ENCODE measurements at places on chromosomes 13 and 19.

GRCh38 chr13:45341799-45342500 lies 967 bp upstream of the TPT1 start:
- DNase-seq, result no peak

DNA sequence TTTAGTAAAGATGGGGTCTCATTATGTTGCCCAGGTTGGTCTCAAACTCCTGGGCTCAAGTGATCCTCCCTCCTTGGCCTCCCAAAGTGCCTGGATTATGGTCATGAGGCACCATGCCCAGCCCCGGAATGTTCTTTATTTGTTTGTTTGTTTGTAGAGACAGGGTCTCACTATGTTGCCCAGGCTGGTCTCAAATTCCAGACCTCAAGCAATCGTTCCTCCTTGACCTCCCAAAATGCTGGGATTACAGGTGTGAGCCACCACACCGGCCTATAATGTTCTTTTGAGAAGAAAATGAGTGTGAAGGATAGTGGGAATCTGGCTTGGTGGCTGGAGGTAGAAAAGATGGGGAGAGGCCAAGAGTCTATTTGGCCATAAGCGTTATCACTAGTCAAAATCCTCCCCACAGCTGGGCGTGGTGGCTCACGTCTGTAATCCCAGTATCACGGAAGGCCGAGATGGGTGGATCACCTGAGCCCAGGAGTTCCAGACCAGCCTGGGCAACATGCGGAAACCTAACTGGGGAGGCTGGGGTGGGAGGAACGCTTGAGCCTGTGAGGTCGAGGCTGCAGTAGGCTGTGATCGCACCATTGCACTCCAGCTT lies 5.2 kb upstream of the BBC3 start:
- no peak for DNase-seq

- DNase-seq, result no peak
These were observed 118.3 kb downstream of the USP12 start for GRCh38 chr13:27053210-27053884.

DNA sequence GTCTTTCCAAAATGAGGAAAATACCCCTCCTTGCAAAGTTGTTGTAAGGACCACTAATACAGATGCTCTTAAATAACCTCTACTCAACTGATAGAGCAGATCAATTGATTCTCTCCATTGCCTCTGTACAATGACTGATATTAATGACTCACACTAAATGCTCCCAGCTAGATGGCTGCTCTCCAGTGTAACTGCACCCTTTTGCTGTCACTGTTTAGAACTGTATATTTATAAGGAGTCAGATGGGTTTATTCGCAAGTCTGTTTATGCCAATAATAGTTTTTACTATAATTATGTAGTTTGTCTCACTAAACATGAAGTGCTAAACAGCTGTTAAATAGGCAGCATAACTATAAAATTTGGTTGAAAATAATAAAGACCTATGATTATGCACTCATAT lies 21.0 kb upstream of the N4BP2L1 start:
- no peak for DNase-seq

- no peak for DNase-seq
These were observed 335.7 kb downstream of the RFC3 start for GRCh38 chr13:34153428-34154180.

DNA sequence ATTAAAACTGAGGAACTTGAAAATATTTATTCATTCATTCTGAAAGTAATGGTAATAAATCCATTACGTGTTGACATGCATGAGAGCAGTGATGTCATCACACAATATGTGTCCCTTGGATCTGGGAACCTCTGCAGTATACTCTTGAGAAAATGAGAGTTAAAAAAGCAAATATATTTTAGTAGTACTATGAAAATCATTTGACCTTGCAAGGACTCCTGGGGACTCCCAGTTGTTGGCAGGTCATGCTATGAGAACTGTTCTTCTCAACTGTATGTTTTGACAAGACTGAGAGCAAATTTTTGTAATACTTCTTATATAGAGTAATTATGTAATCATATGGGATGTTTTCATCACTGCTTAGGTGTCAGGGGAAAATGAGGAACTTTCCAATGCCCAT lies 249.4 kb downstream of the PCCA start:
- DNase-seq, result no peak

- no peak for DNase-seq
These were observed 52.2 kb upstream of the ZNF599 start for GRCh38 chr19:34825212-34825611.

- DNase-seq, result no peak
These were observed 68.4 kb upstream of the TM9SF2 start for GRCh38 chr13:99432609-99433542.

- no peak for DNase-seq
These were observed 9.6 kb upstream of the LATS2 start for GRCh38 chr13:21071015-21071414.

DNA sequence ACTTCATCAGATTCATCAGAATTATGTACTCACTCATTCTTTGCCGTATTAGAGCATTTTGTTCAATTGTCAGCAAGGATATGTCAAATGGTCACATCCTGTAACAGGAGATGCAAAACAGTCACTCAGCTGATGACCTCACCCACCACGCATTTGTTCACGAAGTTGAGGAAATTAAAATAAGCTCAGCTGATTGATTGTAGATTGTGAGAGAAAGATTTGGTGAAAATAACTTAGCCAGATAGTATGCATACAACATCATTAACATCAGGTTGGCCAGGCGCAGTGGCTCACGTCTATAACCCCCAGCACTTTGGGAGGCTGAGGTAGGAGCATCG lies 22.6 kb upstream of the CDC16 start:
- DNase-seq, result no peak

GRCh38 chr19:32129141-32129540 lies 216.3 kb upstream of the ZNF507 start:
- no peak for DNase-seq

DNA sequence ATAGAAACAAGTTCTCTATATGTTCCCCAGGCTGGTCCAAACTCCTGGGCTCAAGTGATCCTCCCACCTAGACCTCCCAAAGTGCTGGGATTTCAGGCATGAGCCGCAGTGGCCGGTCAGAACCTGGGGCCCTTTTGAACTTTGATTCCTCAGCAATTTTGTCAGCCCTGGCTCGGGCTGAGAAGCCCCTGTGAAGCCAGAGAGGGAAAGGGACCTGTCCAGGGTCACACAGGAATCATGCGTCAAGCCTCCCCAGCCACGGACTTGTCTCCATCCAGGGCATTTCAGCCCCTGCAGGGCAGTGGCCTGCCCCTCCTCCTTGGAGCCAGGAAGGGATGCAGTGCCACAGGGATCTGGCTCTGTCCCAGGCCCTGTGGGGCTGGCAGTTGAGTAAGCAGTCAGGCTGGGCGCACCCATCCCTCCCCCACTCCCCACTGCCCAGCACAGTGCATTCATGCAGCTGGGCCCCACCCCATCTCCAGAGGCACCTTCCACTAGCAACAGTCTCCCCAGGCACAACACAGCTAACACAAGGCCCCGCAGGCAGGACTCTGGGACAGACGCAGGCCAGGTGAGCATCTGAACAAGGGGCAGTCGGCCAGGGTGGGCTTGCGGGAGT lies at the start of gene CAPS:
Gene CAPS (plus strand): TSS at position 516 of the 619 bp plus-strand sequence. CDS start 153 bp downstream, outside the sequence.
- DNase-seq, result no peak

DNA sequence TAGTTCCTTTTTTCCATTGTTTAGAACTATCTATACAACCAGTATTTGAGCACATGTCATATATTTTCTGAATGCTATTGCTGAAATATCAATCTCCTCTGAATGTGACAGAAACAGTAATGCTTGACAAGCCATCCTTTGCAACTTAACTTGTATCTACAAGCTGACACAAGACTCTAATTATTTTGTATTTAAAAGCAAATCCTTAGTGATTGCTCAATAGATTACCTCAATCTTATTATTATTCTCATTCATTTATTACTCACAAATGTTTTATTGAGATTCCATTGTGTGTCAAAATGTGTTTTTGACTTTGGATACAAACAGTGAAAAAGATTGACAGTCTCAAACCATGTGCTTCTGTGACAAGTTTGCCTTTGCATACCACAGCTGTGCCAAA lies 787.8 kb upstream of the PRR20A start:
- DNase-seq, result no peak

- DNase-seq, result no peak
These were observed 3.4 kb downstream of the PRR36 start for GRCh38 chr19:7870571-7871436.

DNA sequence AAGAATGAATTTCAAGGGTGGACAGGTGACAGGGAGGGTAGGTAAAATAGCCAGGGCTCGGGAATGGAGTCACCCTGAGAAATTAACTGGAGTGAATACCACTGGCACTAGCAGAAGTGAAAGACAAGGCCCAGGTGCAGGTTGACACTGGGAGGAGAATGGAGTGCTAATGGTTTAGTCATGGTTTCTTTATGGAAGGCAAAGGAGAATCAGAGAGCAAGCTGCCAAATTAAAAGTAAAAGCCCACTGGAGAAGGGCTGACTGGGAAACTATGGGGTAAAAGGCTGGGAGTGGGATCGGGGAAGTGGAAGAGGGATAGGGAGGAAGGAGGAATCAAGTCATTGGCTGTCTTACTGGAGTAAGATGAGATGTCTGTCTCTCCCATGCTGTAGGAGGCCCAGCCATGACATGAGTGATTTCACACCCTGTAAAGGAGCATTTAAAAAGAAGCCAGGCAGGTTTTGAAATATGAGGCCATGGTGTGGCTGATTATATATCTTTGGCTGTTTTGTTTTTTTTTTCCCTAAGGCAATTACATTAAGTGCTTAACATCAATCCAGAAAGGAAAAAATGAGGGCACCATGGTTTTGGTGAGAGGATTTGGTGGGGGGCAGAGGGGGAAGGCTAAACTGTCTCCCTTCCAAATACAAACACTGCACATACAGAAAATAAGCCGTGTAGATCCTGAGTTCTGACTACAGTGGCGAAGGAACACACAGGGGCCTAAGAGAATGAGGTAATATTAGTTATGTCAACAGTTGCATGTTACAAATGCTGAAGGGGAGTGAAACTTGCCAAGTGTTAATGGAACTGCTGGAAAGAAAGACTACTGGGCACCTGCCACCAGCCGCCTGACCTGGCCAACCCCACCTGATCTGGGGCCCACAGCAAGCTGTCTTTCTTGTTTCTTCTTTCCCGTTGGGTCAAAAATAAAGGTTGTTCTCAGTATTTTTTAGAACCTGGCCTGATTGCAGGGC lies 183.5 kb upstream of the TSC22D1 start:
- DNase-seq, result no peak

DNA sequence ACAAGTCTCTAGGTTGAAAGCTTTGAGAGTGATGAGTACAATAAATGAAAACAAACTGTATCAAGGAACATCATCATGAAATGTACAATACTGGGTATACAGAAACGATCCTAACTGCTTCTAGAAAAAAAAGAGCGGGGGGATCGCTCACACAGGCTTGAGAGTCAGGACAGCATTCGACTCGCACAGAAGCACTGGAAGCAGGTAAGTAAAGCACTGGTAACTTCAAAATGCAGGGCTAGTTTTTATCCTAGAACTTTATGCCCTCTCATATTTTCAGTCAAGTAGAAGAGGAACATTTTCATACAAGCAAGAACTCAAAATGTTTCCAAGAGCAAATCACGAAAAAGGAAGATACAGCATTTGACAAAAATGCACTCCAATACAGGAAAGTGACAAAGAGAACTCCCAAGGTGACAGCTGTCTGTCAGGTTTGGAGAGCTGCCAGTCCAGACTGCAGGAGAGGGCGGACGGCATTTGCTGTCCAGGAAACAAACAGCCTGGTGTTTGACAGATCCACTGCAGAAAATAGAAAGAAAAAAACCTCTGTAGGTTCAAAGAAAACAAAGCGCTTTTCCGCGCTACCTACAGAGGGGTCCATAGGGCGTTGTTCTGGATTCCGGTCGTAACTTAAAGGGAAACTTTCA lies 58.2 kb upstream of the XPO4 start:
- no peak for DNase-seq

DNA sequence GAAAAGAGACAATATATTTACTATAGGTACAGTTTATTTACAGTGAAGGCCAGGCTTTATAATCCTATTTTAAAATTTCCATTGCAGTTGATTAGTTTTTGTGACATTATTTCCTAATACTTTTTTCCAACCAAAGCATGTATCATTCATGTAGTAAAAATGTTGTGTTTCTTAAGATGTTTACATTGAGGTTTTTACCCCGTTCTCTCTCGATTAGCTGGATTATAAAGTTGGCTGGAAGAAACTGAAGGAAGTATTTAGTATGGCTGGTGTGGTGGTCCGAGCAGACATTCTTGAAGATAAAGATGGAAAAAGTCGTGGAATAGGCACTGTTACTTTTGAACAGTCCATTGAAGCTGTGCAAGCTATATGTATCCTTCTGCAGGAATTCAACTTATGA lies 21.2 kb downstream of the HNRNPM start:
- DNase-seq, result no peak

GRCh38 chr13:38223089-38223488 lies 126.6 kb upstream of the UFM1 start:
- no peak for DNase-seq

- DNase-seq, result no peak
These were observed 52.2 kb upstream of the CYP4F8 start for GRCh38 chr19:15562861-15563260.

- no peak for DNase-seq
These were observed 112.3 kb upstream of the ZNF507 start for GRCh38 chr19:32233091-32233490.

DNA sequence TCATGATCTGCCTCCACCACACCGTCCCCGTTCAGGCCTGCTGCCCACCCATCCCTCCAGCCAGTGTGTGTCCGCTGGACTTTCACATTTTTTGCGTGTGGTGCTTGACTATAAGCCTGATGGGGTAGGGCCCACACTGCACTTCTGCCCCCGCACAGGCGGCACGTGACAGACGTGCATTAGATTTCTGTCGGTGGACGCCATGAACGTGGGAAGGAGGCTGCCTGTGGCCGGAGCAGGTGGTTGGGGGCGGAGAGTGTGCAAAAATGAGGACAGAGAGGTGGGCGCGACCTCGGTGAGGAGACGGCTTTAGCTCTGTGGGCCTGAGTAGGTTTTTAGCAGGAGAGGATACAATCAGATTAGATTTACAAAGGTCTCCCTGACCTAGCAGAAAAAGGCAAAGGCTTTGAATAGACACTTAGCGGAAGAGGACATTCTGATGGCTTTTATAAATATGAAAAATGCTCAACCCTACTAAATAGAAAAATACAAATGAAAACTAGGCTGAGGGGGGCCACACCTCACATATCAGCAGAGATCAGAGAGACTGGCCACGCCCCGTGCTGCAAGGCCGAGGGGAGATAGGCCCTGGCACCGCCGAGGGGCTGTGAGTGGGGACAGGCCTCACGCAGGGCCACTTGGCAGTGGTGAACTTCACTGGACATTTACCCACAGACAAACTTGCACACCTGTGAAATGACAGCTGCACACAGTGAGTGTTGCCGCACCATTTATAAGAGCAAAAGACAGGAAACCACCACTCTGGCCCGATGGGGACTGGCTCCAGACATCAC lies 25.4 kb downstream of the PAK4 start:
- DNase-seq, result no peak

DNA sequence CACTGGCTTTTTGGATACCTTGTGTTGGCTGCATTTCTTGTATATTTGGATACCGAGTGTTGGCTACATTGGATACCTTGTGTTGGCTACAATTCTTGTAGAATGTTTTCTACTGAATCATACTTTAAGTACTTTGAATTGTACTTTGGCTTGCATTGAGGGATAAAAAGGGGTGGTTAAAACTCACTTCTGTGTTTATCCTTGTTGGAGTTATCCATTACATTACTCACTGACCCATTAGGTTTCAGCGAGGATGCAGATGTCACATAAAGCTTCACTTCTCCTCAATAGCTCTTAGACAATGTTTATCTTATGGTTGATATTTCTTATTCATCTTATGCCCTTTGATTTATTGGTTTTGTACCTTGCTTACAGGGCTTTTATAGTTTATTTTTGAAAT lies 43.1 kb downstream of the PDS5B start:
- DNase-seq, result no peak

GRCh38 chr19:46134527-46134926 lies 10.0 kb upstream of the IGFL3 start:
- DNase-seq, result no peak

- no peak for DNase-seq
These were observed 953.4 kb upstream of the PRR20A start for GRCh38 chr13:56187331-56187730.

All from cortex of kidney (tissue), 1 donor.